ENCODE measurements at places on chromosomes 5 and 9.

DNA sequence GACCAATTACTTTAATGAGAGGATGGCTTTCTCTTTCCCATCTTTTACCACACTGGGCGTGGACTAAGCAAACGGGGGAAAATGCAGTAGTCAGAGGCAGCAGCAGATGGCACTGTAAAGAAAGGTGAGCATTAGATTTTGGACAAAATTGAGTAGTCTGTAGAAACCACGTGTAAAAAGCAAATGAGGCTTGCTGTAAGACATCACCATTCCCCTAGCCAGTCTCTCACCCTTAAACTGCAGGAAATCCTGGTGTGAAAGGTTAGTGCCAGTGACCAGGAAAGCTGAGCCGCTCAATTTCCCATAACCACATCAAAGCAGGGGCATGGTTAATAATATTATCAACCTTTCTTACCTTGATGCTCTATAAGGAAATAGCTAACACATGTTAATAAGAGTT lies 31.8 kb downstream of the SPATA31C2 start:
- no peak for DNase-seq

GRCh38 chr5:318341-318897 lies 3.1 kb upstream of the AHRR start:
- DNase-seq = no peak

DNA sequence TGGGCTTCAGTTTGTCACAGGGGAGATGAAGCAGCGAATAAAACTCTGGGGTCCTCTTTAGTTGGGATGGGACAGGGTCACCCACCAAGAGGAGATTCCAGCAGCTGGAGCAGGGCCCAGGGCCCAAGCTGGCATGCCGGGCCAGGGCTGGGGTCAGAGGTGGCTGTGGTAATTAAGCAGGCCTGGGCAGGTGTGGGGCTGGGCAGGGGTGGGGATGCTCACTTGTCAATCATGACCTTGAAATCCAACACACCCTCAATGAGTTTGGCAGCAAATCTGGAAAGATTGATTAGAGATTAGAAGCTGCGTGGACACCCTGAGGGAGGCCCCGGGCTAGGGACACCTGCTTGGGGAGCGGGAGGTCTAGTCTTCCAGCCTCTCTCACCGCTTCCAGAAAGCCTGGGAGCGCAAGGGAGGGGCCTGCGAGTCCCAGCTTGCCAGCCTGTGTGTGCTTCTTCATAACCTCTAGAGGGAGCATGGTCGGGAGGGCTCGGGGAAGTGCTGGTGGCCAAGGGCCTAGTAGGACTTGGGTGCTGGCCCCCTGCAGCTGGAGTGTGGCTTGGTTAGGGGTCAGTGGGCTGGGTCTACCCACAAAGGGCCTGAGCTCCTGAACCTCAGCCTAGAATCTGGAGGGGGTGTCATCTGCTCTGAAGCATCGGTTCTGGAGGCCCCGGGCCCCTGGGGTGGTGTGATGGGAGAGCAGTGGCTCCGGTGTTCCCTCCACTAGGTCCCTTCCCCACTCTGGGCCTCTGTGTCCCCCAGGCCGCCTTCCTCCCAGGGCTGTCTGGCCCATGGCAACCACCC lies 7.6 kb downstream of the CRAT start:
- peak; percentile 74 for DNase-seq

- no peak for DNase-seq
These were observed 121.6 kb upstream of the ERCC6L2 start for GRCh38 chr9:95753762-95754465.

DNA sequence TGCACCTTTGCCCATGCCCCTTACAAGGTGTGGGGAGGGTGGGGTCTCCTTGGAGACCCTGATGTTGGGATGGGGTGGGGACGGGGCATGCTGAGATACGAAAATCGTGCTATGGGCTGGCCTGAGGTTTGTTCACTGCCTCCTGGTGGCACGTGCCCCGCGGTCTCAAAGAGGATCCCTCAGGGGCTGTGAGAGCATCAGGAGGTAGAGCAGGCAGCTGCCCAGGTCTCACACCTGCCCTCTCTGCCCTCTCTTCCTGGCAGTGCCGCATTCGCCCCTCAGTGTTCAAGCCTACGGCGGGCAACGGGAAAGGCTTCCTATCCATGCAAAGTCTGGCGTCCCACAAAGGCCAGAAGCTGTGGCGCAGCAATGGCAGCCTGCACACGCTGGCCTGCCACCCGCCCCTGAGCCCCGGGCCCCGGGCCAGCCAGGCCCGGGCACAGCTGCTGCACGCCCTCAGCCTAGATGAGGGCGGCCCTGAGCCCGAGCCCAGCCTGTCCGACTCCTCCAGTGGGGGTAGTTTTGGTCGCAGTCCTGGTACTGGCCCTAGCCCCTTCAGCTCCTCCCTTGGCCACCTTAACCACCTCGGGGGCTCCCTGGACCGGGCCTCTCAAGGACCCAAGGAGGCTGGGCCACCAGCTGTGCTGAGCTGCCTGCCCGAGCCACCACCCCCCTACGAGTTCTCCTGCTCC lies 6.7 kb downstream of the N4BP3 start:
- DNase-seq = no peak

- DNase-seq = no peak
These were observed 1.6 kb downstream of the STKLD1 start for GRCh38 chr9:133377721-133378216.

DNA sequence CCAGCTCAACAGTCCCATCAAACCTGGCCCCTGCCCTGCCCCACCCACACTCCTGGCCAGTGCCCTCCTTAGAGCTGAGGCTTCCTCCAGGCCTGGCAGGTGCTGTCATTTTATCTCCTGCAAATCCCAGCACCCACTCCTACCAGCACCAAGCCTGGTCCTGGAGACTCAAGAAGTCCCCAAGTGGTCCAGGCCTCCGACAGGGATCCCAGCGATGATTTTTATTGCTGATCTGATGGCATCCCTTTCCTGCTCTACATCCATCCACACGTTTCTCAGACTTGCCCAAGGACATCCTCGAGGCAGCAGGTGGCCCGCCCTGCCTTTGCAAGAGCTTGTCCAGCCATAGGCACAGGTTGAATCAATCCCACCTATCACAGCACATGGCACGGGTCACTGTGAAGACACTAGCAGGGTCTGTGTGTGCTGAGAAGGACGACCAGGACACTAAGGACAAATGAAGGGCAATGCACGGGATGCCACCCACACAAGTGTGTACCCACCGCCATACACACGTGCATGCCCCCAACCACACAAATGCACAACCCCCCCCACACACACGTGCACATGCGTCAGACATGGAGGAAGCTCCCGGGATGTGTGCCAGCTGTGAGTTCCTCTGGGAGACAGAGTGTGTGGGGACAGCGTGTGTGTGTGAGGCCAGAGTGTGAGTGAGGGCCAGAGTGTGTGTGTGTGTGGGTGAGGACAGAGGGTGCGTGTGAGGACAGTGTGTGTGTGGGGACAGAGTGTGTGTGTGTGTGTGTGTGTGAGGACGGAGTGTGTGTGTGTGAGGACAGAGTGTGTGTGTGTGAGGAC lies 62.4 kb upstream of the UBAC1 start:
- DNase-seq = no peak

DNA sequence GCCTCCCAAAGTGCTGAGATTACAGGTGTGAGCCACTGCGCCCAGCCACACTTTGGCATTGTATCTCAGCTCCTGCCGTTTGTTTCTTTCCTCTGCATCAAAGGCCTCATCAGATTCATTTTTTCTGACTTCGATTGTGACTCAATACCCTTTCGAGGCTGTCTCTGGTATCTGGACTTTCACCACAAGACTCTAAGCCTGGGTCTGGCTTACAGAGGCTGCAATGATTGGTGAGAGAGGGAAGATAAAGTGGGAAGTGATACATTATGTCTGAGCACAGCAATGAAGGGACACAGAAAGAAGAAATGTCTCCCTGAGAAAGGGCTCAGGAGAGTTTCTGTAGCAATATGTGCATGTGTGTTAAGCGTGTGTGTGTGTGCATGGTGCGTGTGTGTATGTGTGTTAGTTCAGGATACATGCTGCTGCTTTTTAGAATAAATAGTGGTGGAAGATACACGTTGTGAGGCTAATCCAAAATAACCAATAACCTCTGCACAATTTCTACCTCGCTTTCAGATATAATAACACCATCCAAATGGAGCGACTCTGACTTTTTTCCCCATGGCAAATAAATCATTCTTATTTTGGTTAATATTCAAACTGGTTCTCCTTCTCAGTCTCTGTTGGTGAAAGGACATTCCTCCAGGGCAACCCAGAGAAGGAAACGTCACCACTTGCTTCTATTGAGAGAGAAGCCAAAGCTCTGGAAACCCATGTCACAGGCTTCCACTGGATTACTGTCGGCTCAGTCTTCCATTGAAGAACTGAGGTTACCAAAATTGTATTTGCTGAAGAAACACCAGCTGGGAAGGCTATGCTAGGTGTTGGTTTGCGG lies 8.1 kb upstream of the DAB2 start:
- DNase-seq = no peak

GRCh38 chr9:36895744-36896260 lies 138.3 kb downstream of the PAX5 start:
- no peak for DNase-seq

DNA sequence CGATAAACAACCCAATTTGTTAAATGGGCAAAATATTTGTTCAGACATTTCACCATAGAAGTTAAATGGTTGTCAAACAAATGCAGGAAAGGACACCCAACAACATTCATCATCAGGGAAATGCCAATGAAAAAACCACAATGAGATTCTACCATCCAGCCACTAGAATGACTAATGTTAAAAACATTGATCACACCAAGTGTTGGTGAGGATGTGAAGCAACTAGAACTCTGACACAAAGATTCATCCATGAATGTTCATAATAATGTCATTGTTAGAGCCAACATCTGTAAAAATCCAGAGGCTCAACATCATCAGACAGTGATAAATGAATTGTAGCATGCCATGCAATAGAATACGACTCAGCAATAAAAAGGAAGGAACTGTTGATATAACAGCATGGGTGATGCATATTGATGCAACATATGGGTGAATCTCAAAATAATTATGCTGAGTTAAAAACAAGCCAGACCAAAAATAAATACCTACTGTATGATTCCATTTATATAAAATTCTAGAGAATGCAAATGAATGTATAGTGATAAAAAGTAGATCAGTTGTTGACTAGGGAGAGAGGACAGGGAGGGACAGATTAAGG lies 55.9 kb upstream of the UNC5A start:
- DNase-seq = no peak

DNA sequence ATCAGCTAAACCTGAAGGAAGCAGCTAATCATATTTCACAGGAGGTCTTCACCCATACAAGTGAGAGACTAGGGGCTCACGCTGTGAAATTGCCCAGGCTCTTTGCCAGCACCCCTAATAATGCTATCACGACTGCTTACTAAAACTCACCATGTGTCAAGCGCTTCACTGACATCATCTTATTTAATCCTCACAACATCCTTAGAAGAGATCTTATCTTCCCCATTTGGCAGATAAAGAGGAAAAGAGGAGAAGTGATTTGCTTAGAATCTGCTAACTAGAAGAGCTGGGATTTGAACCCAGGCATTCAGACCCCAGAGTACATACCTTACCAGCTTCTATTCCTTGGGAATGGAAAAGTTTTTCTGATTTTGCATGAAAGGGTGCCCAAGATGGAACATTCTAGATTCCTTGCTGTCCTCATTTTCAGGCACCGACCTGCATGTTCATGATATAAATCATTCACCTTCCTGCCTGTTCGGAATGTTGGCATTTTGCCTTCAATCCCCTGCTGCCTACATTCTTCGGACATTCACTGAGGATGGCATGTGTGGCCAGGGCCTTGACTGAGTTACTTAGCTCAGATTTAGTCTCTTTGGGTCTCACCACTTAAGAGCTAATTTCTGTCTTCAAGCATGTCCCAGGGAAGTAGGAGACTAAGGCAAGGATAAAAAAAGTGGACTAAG lies 88.1 kb downstream of the SH3TC2 start:
- DNase-seq = no peak

DNA sequence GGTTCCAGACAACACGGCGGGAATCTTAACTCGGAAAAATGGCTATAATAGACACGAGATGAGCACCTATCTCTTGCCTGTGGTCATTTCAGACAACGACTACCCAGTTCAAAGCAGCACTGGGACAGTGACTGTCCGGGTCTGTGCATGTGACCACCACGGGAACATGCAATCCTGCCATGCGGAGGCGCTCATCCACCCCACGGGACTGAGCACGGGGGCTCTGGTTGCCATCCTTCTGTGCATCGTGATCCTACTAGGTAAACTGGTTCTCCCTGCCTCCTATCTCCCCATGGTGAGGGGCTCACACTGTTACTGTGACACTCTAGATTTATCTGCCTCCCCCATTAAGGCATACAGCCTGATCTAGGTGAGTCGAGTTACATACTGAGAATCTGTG lies 124.2 kb downstream of the CDH6 start:
- peak; percentile 59 for DNase-seq

DNA sequence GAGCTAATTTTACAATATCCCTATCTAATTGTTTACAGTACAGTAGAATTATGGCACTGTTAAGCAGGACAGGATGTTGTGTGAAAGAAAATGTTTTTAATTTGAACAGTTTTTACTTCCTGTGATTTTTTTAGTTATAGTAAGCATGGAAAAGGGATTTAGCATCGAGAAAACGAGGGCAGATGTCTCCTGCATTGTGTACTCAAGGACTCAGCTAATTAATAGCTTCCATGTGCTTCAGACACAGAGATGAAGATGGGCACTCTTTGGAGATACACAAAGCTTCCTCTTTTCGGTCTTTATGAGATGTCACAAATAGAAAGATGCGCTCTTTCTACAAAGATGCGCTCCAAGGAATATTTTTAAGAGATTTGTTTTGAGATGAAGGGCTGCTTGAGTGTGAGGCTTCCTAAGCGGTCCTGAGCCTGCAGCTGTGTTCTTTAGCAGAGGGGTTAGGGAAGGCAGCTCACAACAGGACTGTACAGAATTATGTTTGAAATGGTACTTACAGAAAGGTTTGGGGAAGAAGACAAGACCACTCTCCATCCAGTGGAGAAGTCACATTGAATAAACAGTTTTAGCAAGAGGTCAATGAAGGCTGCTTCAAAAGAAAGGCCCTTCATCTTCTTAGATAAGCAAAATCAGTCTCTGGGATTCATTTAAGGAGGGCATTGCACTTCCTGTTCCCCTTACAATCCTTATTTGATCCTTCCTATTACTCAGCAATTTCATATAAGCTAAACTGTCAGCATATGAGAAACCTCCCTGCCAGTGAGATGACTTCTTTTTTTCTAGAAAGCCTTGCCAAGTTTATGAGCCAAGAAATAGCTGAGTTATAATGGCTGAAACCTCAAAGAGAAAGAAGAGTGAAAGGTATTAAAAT lies 311.5 kb downstream of the EFNA5 start:
- DNase-seq = no peak

GRCh38 chr5:173265433-173265832 lies 30.4 kb upstream of the NKX2-5 start:
- DNase-seq = no peak

- no peak for DNase-seq
These were observed 88.2 kb upstream of the NIPAL4 start for GRCh38 chr5:157371655-157372471.

DNA sequence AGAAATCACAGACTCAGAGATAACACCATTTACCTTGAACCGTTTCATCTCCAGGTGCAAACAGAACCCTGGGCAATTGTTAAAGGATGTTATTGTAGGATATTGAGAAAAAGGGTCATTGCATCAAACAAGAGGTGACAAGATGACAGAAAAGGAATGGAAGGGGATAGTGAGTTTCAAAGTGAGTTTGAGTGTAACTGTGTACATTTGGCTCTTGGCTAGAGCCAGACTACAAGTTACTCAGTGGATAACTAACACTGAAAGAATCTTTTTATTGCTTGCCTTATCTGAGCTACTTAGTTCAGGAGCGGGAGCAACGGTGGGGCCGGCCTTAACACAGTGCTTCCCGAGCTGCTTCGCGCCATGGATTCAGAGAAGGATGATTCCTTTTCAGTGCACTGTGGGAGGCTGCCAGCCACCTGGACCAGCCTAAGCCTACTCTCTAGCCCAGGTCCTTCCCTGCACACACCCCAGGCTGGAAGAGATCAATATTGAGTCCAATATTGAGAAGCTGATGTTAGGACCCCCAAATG lies 193.4 kb downstream of the ATPSCKMT start:
- DNase-seq = no peak
